RKO (cell line): ENCODE measurements at places on chromosomes 2 and 18.

DNA sequence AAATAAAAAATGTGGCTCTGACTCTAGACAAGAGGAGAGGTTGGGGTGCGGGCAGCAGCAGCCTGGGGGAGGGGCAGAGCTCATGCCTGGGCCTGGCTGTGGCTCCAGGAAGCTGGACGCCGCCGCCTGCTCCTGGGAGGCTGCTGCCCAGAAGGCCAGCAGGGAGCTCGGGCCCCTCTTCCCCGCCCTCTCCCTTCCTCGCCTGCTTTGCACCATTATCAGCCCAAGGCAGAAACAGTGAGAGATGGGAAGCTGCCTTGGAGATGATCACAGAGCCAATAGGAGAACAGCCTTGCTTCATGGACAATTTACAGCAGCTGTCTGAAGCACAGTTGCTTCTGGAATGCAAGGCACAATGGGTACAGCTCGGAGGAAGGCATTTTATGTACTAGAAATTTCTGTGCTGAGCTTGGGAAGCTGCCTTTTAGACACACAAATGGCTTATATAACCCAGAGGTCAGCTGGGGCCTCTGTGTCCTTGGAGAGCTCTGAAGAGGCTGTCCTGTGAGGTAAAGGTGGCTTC, 55.3 kb upstream of the AFF3 start:
- no peak for DNase-seq

- DNase-seq, result no peak
These were observed 15.6 kb downstream of the PPP4R3B start for GRCh38 chr2:55601849-55602248.

DNA sequence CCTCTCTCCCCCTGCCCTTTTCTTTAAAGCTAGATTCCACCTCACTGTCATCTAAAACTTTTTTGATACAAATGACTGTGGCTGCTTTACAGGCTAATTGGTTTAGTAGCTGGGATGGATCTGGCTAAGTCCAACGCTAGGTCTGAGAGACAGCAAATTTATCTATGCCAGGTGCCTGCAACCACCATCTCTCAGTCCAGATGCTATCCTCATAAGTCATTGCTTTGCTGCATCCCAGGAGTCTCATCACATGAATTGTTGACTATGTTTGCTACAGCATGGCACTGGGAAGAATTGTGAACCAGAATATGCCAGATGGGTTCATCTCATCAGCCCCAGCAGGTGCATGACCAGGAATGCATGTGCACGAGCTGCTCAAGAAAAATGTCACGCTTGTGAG, 100.0 kb upstream of the PID1 start:
- DNase-seq, result no peak

DNA sequence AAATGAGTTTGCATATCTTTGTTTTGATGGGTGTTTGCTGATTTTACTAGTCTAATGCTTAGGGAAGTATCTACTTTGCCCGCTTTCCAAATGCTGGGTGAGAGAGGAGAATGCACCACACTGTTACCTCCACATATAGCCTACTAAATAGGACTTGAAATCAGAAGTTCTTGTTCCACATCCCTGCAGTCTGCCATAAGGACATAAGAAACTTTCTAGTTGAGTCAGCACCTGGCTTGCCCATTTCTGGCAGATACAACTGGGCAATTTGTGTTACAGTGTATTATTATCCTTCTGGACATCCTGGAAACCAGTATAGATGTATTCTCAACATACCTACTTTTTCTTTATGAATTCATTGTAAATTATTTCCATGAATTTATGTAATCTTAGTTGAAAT, 29.5 kb downstream of the ANXA4 start:
- no peak for DNase-seq

- DNase-seq, result no peak
These were observed 32.6 kb upstream of the CABLES1 start for GRCh38 chr18:23102493-23103261.

DNA sequence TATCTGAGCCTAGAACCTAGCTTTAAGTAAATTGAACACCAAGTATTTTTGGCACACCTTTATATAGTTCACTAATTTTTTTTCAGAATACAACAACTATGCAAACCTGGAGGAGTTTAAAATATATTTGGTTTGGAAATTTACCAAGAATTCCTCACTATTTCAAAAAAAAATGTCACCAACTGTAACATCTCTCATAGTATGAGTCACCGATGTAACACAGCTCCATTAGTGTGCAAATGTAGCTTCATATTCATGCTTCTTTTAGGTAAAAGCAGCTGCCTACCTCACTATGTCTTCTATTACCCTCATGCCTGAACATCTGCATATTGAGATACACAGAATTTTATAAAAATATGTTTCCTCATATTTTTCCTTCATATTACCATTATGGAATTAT, 80.5 kb downstream of the NRXN1 start:
- no peak for DNase-seq

GRCh38 chr2:99576775-99577174, 87.0 kb upstream of the REV1 start:
- no peak for DNase-seq

DNA sequence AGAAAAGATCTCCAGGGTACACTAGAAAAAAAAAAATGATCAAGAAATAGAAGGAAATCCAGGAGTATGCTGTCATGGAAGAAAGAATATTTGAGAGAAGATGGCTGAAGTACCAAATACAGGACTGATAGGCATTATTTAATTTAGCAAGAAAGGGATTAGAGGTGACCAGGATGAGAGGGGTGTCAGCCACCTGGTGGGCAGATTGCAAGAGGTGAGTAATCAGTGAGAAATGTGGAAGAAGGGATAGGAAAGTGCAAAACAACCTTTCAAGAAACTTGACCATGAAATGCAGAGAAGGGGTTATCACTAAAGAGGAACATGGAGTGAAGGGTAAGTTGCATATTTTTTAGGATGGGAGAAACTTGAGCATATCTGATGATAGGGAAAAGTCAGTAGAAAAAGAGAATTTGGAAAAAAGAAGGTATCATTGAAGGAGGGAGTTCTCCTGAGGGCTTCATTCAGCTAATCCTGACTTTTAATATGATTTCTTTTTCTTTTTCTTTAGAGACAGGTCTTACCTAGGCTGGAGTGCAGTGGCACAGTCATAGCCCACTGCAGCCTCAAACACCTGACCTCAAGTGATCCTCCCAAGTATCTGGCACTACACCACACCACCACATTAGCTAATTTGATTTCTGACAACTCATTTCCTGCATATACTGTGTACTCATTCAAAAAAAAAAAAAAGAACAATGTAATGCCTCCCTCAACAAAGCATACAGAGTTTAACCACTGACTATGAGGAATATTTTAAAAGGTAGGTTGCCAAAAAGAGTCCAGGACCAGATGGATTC, 101.3 kb downstream of the LRP2 start:
- DNase-seq, result peak; percentile 1

GRCh38 chr18:58135701-58136331, 91.8 kb downstream of the NEDD4L start:
- peak; percentile 71 for DNase-seq

GRCh38 chr18:2508678-2509077, 62.6 kb downstream of the METTL4 start:
- DNase-seq, result no peak

DNA sequence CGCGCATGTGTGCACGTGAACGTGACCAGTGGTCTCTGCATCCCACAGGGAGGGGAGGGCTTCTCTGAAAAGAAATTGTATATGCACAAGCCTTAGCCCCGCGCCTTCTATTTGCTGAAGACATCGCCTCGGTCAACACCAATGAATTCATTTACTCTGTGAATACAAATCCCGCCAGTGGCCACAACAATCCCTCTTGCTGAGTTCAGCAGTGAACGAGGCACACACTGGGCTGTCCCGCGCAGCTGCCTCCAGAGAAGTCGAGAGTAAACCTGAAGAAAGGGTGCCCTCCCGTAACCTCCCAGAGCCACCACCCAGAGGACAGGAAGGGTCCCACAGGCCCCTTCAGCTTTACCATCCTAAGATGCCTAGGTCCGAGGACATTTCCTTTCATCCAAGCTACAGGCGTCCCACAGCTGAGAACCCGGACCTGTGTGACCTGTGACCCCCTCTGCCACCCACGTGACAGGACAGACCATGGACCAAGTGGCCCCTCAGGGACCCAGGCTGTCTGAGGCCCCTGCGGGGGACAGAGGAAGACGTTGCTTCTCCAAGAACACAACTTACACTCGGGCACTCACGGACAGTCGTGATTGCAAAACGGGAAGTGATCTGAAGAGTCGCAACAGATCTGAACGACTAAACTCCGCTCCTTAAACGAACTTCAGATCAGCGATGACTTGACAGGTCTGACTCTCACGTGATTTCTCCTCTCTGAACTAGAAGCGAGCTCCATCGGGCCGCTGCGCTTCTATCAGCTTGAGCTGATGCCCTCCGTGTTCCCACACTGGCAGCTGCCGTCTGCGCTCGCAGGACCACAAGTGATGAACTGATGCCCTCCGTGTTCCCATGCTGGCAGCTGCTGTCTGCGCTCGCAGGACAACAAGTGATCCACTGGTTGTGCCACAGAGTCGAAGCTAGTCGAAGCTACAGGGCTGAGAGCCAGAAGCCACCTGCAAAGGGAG, 92.7 kb downstream of the ZNF516 start:
- DNase-seq, result no peak

DNA sequence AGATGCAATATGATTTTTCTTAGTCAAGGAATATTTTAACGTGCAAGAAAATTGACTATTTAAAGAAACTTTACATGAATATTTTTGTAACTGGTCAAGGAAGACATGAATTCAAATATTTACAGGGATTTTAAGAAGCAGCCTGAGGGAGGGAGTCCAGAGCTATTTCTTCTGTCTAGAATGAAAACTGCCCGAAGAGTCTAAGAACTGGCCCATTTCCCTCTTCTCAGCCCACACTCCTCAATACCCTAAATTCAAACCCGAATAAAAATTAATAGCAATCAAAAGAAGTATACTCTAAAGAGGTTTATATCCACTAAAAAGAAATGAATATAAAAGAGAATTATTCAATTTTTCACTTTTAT, 6.5 kb upstream of the NDUFV2 start:
- no peak for DNase-seq

DNA sequence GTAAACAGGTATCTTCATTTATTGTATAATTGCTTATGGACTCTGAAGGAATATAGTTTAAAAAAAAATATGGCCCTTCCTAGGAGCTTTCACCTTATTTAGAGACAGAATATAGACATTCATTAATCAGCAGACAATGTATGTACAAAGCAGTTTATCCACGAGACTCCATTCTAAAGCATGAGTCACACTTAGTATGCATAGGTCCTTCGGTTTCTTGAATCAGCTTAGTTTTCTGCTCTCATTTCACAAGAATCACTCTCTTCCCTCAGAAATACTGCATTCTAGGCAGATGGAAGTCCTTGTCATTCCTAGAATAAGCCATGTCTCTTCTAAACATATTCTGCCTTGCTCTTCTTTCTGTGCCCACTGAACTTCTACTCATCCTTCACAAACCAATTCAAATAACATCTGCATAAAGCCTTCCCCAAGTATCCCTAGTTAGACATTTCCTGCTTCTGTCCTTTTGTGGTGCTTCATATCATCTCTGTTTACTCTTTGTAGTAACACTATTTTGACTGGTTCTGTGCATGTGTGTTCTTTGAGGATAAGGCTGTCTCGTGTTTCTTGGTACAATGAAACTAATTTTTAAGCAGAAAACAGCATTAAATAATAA, 84.5 kb downstream of the PTRHD1 start:
- DNase-seq, result peak; percentile 44

DNA sequence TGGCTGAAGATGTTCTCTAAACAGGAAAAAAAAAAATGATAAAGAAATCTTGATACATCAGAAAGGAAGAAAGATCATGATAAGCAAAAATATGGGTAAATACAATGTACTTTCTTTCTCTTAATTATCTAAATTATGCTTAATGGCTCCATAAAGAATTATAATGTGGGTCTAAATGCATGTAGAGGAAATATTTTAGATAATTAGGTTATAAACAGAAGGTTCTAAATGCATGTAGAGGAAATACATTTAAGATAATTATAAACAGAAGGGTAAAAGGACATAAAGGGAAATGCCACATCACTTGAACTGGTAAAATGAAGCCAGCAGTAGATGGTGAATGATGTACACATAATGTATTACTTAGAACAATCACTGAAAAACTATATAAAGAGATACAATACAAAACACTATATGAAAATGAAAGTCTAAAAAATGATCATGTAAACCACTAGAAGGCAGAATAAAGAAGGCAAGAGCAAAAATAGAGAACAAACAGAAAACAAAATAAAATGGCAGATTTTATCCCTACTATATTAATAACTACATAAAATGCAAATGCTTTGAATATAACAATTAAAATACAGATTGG, 308.4 kb upstream of the CDH2 start:
- DNase-seq, result no peak

DNA sequence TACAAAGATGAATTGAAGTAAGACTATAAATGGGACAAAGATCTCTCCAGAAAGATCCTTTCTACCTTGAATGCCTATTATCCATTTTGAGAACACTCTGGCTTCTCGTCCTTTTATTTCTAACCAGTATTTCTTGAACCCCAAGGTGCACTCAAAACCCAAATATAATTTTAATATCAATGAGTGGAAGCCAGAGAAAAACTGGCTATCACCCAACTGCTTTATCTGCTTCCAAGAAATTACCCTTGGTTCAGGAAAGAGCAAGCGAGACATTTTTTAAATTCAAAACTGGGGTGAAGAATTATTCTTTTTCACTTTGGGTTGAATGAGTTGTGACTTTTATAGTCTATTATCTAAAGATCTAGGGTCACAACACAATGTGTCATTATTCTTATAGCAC, 221.3 kb downstream of the PTH2R start:
- no peak for DNase-seq

GRCh38 chr2:30139131-30139870, 7.5 kb upstream of the YPEL5 start:
- no peak for DNase-seq

DNA sequence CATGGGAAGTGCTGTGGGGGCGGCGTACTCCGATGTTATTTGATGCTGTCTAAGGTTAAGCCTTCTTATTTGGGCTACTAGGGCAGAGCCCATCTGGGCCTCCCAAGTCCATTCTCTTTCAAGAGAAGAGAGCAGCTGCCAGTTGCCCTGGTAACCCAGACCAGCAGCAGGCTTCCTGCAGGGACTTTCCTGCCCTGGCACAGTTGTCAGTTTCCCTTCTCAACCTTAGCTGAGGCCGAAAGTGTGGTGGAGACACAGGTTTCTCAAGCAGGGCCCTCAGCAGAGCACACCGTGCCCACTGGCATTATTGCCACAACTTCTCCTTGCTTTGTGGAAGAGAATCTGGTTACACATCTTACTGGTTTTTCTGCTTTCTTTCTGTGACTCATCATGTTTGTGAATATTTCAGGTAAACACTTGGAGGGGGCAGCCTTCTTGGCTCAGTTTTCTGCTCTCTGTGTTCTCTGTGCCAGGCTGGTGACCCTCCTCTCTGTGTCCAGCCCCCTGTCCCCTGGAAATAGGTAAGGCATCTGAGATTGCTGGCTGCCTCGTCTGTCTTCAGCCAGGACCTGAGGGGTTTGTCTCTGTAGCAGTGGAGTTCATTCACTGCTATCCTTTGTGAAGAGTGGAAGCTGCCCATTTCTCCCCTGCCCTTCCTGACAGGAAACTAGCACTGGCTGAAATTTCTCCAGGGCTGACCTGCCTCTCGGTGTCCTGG, 111.0 kb downstream of the B3GNT2 start:
- DNase-seq, result no peak

DNA sequence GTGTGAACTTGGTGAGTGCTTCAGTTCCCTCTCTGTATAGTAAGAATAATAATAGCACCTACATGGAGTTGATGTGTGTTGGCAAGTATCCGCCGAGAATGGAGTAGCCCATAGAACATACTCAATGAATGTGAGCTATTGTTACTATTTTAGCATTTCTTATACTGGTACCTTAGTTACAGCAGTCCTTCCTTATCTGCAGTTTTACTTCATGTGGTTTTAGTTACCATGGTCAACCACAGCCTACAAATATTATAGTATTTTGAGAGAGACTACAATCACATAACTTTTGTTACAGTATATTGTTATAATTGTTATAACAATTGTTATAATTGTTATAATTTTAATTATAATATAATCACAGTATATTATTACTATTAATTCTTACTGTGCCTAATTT, 152.5 kb upstream of the RASGRP3 start:
- no peak for DNase-seq
